ENCODE measurements at places on chromosomes 3 and 15.

DNA sequence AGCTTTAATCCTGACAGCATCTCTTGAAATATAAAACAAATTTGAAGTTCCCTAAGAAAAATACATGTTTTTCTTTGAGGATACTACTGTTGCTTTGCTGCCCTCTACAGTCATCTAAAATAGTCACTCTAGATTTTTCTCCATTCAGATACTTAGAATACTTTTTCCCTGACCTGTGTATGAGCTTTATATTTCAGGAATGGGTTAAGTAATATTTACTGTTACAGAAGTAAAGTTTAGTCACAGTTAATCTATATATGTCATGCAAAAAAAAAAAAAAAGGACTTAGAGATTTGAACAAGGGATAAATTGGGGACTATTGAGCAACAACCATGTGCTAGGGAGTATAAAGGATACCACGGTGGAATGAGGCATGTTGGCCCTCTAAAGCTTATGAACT is 8.8 kb downstream of the NECTIN3 start:
- DNase-seq: no peak
- no peaks in the 10 kb centered on the region for H3K36me3 ChIP-seq
- H3K27ac ChIP-seq: no peak overlapping the region
- H3K4me3 ChIP-seq: no peak overlapping the region

DNA sequence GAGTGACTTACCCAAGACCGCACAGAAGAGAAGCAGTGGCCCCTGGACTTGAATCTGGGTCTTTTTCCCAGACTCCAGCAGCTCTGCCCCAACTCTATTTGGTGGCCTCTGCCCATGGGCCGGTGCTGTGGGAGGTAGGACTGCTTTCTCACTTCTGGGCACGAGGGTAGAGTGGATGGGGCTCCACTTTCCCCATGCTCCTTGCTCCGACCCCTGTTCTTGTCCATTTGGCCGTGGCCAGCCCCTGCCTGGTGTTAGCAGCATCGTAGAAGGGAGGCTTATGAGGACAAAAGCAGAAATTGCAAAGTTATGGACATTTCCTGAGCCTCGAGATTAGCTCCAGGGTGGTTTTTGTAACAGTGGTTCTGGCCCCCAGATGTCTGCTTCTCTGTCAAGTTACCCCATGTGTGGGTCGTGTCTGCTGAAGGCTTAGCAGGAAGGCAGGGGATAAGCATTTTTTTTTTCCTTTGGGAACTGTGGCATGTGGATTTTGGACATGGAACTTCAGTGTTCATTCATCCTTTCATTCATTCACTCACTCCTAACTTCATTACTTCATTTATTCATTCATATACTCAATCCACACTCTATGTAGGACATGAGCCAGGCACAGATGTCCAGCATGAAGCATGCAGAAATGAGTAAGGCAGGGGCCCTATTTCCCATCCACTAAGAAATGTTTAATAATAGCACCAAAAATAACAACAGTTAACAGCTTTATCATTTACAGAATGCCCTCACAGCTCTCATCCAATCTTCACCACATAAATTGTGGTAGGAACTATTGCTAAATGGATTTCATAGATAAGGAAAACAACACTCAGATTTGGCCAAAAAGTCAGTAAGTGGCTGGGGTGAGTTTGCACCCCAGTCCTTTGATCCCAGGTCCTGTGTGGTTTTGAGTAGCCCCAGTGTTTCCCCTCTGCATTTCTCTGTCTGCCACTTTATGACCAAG is 180.5 kb downstream of the OPA1 start:
- H3K4me1 ChIP-seq: no peaks in the 10 kb centered on the region
- no peak overlapping the region for H3K4me3 ChIP-seq

DNA sequence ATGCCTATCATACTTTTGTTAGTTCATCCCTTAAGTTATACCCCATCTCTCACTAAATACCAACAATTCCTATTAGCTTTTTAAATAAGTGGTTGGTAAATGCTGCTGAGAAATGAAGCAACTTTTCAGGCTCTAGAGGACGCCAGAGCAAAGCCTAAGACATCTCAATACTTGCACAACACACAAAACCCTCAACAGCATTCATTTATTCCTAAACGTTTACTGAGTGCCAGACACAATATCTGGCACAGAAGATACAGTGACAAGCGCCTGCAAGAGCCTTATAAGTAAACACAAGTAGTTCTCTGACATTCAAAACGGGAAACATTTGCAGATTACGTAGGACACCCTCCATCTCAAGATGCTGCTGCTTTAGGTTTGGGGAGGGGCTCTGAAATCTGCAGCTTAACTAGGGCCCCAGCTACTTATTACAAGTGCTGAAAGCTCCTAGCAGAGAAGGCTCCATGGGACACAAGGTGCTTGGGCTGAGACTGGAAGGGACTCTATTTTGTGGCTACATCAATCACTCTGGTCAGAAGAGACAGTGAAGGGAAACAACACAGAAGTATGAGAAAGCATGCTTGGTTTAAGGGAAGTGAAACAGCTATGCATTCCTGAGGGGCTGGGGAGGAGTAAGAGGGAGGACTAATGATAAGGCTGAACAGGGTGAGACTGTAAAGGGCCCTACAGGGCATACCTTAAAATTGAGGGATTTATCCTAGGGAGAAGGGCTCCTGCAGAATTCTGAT is 311.3 kb downstream of the PLCL2 start:
- peak; percentile 61 for DNase-seq
- peak overlapping the region; percentile 84 for H3K27ac ChIP-seq
- no peaks in the 10 kb centered on the region for H3K36me3 ChIP-seq
- H3K27me3 ChIP-seq: no peaks in the 10 kb centered on the region
- H3K4me3 ChIP-seq: peak overlapping the region; percentile 51

GRCh38 chr15:61685534-61685933 is 374.7 kb downstream of the VPS13C start:
- no peak overlapping the region for H3K4me3 ChIP-seq
- peaks cover 1% of the 10 kb centered on the region for H3K27me3 ChIP-seq
- H3K27ac ChIP-seq: no peak overlapping the region
- H3K36me3 ChIP-seq: no peaks in the 10 kb centered on the region
- DNase-seq: no peak

DNA sequence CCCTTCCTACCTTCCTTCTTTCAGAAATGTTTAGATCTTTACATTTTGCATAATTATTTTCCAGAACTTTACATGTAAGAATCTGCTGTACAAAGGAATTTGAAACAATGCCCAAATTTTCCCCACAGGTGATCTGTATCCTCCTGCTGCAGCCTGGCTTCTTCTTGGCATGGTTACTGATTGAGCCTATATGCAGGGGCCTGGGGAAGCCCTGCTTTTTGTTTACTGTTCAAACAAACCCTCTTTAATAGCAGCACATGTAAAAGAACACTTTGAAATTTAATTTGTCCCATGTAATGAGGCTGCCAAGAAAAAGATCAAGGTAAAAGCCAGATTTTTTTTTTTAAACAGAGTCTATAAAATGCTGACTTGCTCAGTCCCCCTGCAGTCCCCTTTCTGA is 432.2 kb downstream of the TUSC7 start:
- H3K36me3 ChIP-seq: no peaks in the 10 kb centered on the region
- H3K27ac ChIP-seq: no peak overlapping the region
- no peak overlapping the region for H3K4me3 ChIP-seq
- H3K4me1 ChIP-seq: no peaks in the 10 kb centered on the region

- H3K27me3 ChIP-seq: no peaks in the 10 kb centered on the region
- peaks cover 1% of the 10 kb centered on the region for H3K4me1 ChIP-seq
- no peaks in the 10 kb centered on the region for H3K36me3 ChIP-seq
- H3K4me3 ChIP-seq: no peak overlapping the region
- no peak for DNase-seq
- no peak overlapping the region for H3K27ac ChIP-seq
Measured at GRCh38 chr3:69201658-69202057, 79.3 kb upstream of the LMOD3 start.

- no peak for DNase-seq
- no peaks in the 10 kb centered on the region for H3K4me1 ChIP-seq
- H3K36me3 ChIP-seq: no peaks in the 10 kb centered on the region
- H3K27ac ChIP-seq: no peak overlapping the region
- no peaks in the 10 kb centered on the region for H3K27me3 ChIP-seq
- H3K4me3 ChIP-seq: no peak overlapping the region
Measured at GRCh38 chr3:116246406-116246980, 198.8 kb downstream of the LSAMP start.

- no peaks in the 10 kb centered on the region for H3K36me3 ChIP-seq
- no peaks in the 10 kb centered on the region for H3K27me3 ChIP-seq
- no peaks in the 10 kb centered on the region for H3K4me1 ChIP-seq
- no peak for DNase-seq
- H3K27ac ChIP-seq: no peak overlapping the region
Measured at GRCh38 chr3:79886204-79886603, 118.4 kb upstream of the ROBO1 start.

DNA sequence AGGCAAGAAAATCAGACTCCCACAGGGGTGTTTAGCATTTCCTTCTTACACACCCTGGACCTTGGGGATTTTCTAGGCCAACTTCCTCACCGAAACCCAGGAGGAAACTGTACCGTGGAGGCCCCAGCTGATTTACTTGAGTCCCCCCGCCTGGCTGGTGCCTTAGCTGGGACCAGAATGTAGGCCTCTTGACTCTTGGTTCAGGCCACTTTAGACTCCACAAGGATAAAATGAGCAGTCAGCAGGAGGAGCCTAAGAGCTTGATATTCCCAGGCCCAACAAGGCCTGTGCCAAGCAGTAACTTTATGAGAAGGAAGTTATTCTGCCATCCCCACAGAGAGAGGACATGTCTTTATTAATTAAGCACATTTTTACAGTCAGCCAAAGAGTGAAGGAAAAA is 4.6 kb upstream of the APBA2 start:
- H3K27me3 ChIP-seq: peaks cover 11% of the 10 kb centered on the region
- DNase-seq: no peak
- H3K4me3 ChIP-seq: no peak overlapping the region
- H3K36me3 ChIP-seq: no peaks in the 10 kb centered on the region
- peaks cover 5% of the 10 kb centered on the region for H3K4me1 ChIP-seq

GRCh38 chr3:182331341-182331740 is 462.0 kb upstream of the ATP11B start:
- H3K27me3 ChIP-seq: no peaks in the 10 kb centered on the region
- no peak overlapping the region for H3K4me3 ChIP-seq
- DNase-seq: no peak
- H3K4me1 ChIP-seq: no peaks in the 10 kb centered on the region
- no peaks in the 10 kb centered on the region for H3K36me3 ChIP-seq
- no peak overlapping the region for H3K27ac ChIP-seq

GRCh38 chr3:187210091-187210490 is 12.8 kb downstream of the RTP1 start:
- no peaks in the 10 kb centered on the region for H3K36me3 ChIP-seq
- H3K27ac ChIP-seq: no peak overlapping the region
- H3K4me3 ChIP-seq: no peak overlapping the region
- no peaks in the 10 kb centered on the region for H3K4me1 ChIP-seq

DNA sequence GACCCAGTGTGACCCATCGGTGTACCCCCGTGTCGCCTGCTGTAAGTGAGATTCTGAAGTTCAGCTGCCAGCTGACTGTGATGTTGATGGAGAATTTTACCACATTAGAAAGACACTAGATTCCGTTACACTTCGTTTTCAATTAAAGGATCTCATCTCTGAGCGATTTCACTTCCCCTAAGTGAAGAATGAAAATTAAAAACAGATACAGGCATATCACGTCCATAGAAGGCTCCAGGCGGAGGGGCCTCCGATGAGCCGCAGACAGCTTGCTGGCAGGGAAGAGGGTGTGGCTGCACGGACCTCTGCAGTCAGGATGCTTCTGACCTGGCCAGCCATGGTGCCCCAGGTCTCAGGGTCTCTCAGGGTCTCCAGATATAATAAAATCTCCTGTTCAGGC is 6.6 kb upstream of the CPN2 start:
- no peaks in the 10 kb centered on the region for H3K36me3 ChIP-seq
- H3K27me3 ChIP-seq: peaks cover 41% of the 10 kb centered on the region
- H3K4me3 ChIP-seq: no peak overlapping the region

GRCh38 chr3:173617490-173617889 is 219.9 kb downstream of the NLGN1 start:
- no peak overlapping the region for H3K27ac ChIP-seq
- no peaks in the 10 kb centered on the region for H3K36me3 ChIP-seq
- no peaks in the 10 kb centered on the region for H3K27me3 ChIP-seq
- no peak for DNase-seq

DNA sequence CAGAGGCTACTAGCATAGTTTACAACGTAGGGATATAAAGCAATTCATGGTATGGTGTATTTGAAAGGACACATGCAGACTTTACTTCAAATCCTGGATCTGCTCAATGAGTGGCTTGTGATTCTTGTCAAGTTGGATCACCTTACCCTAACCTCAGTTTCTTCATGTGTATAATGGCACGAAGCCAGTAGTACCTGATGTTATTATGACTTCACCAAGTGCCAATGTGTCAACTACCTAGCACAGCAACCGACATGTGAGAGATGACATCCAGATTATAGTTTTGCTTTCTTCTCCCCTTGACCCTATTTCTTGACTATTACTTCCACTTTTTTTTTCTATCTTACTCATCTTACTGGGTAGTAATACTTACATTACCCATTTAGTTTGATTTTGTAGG is 304.5 kb downstream of the RBMS3 start:
- no peaks in the 10 kb centered on the region for H3K36me3 ChIP-seq
- no peak overlapping the region for H3K27ac ChIP-seq
- DNase-seq: no peak
- no peak overlapping the region for H3K4me3 ChIP-seq
- no peaks in the 10 kb centered on the region for H3K27me3 ChIP-seq

DNA sequence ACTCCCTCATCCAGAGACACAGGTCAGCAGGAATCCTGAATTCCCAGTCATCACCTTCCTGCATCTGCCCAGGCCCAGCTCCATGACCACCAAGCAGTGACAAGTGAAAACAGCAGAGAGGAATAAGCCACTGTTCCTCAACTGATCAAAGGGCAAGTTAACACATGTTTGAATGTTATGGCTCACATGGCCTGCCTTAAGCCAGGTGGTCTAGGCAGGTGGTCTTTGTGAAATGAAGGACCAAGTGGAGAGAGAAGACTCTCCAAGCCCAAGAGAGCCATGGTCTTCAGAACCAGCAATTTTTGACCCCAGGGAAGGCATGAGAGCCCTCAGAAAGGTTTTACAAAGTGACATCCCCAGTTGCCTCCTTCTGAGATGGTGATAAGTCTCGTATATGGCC is 161.8 kb downstream of the EPHB1 start:
- H3K4me1 ChIP-seq: no peaks in the 10 kb centered on the region
- DNase-seq: no peak
- H3K4me3 ChIP-seq: no peak overlapping the region
- no peaks in the 10 kb centered on the region for H3K36me3 ChIP-seq

DNA sequence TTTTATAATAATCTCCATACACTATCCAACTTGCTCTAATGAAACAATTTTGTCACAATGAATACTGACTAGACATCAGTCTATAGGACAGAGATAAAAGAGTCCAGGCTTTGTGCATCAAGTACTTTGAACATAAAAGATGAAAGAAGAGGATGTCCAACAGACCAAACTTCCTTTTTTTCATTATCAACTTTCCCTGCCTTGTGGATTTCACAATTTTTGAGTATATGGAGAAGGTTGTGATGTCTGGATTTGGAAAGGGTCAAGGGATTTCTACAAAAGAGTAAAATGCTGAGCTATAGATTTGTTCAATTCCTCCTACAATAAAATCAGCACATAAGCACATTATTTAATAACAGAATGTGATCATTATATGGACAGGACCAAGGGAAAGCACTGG is 25.7 kb downstream of the CD47 start:
- no peak overlapping the region for H3K4me3 ChIP-seq
- no peak for DNase-seq
- peaks cover 34% of the 10 kb centered on the region for H3K4me1 ChIP-seq
- H3K27me3 ChIP-seq: no peaks in the 10 kb centered on the region
- H3K27ac ChIP-seq: peak overlapping the region; percentile 79

Measured in naive B cell (primary cell).